ENCODE measurements at places on chromosomes 7 and 10. TPM values are rescaled to one million over a fixed set of nuclear protein-coding genes. Genes with fewer than 3 reads are reported as not detected.

GRCh38 chr7:22587322-22587721 is 87.3 kb upstream of the STEAP1B start:
- DNase-seq, result no peak

- DNase-seq, result no peak
Measured at GRCh38 chr7:92813390-92814024, 22.9 kb downstream of the CDK6 start.

DNA sequence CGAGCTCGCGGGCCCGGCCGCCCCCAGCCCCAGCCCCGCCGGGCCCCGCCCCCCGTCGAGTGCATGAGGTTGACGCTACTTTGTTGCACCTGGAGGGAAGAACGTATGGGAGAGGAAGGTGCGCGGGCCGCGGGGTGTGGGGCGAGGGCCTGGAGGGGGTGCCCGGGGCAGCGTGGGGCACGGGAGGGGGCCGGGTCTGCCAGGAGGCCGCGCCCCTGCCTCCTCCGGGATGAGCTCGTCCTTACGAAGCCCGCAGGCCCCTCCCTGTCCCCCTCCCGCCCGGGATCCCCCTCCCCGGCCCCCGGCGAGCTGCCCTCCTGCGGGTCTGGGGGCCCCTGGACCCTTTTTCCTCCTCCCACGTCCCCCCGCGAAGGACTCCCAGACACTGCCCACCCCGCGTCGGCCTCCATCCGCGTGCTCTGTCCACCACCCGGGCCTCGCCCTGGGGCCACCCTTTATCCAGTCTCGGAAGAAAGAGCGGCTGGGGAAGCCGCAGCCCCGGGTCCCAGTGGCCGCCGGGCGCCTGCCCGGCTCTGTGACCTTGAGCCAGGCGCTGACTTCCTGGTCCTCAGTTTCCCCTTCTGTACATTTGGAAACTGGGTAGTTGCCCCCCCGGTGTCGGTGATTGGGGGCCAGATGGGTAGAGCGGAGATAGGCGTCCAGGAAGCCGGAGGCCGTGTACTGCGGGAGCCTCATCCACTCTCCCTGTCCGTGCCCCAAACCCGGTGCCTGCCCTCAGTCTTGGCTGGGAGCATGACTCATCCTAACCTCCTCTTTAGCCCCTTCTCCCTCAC is 521 bp downstream of the LIMK1 start:
- DNase-seq, result no peak

- no peak for DNase-seq
Measured at GRCh38 chr10:64215088-64215487, 693.9 kb downstream of the REEP3 start.

DNA sequence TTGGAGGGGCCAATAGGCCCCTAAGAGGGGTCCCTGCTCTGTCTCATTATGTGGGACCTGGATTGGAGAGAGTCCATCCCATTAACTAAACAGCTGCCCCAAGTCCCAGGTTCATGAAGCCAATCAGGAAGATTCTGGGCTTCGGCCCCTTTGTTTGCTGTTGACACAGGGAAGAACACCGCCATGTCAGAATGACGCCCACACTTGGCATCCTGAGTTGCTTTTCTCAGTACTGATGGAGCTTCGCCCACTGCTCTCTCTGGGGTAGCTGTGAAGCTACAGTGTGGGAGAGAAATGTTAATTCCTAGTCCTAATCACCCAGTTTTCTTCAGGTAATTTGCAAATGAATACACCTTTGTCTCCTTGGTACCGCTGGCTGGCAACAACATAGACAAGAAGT is 264.7 kb downstream of the GLRX3 start:
- no peak for DNase-seq

GRCh38 chr7:27992097-27992496 is 188.5 kb downstream of the JAZF1 start:
- no peak for DNase-seq

DNA sequence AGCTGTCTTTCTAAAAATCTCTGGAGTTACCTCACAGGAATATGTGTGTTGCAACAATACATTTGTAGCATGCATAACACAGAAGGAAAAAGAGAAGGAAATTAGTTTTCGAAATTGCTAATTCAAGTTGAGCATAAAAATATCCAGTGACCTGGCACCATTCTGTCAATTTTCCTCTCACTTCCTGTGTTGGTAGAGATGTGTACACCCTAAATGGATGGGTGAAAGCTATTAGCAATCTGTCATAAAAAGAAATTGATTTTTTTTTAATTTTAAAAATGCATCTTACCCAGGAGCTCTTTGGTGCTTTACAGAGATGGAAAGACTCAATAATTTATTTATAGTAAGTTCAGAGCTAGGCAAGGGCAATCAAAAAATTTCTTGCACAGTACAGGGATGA is 333.3 kb upstream of the TMEM229A start:
- DNase-seq, result no peak

DNA sequence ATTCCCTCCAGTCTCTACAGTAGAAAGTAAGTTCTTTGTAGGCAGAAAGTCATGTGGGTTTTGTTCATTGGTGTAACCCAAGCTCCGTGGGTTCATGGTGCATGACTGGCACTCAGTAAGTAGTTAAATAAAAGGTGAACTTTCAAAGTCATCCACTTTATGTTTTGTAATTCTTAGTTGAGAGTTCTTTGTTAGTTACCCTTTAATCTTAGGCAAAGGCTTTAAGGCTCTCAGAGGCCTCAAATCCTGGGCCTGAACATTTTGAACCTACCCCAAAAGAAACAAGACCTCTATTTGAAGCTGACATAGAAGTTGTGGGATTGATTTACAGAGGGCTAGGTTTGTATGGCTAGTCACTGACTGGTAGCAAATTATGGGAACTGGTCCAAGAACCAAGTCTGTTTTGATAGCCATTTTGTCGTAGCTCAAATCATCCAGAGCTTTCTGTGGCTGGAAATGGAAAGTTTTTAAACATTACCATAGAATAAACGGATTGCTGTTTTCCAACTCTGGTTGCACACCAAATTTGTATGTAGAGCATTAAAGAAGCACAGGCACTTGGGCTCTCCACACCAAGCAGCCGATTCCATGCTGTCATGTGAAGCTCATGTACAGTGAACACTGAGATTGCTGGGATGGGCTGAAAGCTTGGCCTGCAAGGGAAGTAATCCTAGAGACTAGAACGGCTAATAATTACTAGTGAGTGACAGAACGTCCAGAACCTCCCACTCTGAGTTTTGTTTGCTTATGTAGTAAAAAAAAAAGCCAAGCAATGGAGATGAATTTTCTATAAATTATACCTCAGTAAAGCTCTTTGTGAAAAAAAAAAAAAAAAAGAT is 53.5 kb downstream of the DENND11 start:
- DNase-seq, result no peak

The EBLN1 gene
- not detected for polyA plus RNA-seq

The DDIT4 gene
- polyA plus RNA-seq, result 277 TPM

All from urinary bladder (tissue), 4 donors.